Right lobe of liver (tissue), 6 donors: ENCODE measurements at places on chromosomes 1 and 21. TPM values are rescaled to one million over a fixed set of nuclear protein-coding genes. Genes with fewer than 3 reads are reported as not detected.

DNA sequence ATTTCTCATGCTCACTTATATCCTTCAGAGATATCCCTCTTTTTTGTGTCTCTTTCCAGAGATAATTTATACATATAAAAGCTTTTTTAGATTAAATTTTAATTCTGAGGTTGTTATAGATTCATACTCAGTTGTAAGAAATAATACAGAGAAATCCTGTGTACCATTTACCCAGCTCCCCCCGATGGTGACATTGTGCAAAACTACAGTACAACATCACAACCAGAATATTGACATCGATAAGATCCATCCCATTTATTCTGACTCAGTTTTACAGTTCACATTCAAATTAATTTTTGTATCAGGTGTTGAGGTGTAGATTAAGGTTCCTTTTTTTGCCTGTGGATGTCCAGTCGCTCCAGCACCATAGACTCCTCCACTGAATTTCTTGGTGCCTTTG, 14.3 kb downstream of the DMRTB1 start:
- no peak overlapping the region for H3K4me3 ChIP-seq
- H3K4me1 ChIP-seq = no peaks in the 10 kb centered on the region
- no peak for DNase-seq
- H3K36me3 ChIP-seq = no peaks in the 10 kb centered on the region

DNA sequence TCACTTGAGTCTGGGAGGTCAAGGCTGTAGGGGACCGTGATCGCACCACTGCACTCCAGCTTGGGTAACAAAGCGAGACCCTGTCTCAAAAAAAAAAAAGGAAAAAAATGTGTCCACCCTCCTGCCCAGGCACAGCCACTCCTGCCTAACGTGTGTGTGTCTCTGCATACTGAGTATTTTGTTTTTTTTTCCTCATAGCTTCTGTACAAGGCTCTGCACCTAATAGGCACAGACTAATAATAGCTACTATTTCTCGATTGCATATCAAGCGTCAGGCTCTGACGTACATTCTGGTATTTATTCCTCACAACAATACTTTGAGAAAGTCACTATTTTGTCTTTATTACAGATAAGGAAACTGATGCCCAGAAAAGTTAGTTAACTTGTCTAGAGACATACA, 5.0 kb downstream of the PTGFRN start:
- H3K27ac ChIP-seq = no peak overlapping the region
- no peak for DNase-seq
- no peaks in the 10 kb centered on the region for H3K36me3 ChIP-seq
- no peaks in the 10 kb centered on the region for H3K27me3 ChIP-seq
- H3K4me1 ChIP-seq = no peaks in the 10 kb centered on the region

DNA sequence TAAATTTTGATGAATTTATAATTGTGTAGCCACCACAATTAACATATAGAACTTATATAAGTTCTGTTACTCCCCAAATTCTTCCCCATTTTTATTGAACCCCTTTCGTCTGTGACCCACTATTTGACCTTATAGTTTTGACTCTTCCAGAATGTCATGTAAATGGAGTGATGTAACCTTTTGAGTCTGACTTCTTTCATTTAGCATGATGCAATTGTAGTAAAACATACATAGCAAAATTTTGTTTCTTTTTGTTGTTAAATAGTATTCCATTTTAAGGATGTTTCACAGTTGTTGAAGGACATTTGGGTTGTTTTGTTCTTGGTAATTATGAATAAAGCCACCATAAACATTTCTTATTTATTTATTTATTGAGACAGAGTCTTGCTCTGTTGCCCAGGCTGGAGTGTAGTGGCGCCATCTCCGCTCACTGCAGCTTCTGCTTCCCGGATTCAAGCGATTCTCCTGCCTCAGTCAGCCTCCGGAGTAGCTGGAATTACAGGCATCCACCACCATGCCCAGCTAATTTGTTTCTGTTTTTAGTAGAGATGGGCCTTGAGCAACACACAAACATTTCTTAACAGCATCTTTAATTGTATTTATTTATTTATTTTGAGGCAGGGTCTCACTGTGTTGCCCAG, 33.6 kb downstream of the RPRD2 start:
- H3K27me3 ChIP-seq = no peaks in the 10 kb centered on the region
- H3K4me3 ChIP-seq = no peak overlapping the region
- no peaks in the 10 kb centered on the region for H3K4me1 ChIP-seq
- H3K36me3 ChIP-seq = no peaks in the 10 kb centered on the region

- no peaks in the 10 kb centered on the region for H3K4me1 ChIP-seq
- no peak overlapping the region for H3K4me3 ChIP-seq
- no peaks in the 10 kb centered on the region for H3K36me3 ChIP-seq
- DNase-seq = no peak
These were observed 527.3 kb downstream of the PLPP3 start for GRCh38 chr1:56052041-56052440.

DNA sequence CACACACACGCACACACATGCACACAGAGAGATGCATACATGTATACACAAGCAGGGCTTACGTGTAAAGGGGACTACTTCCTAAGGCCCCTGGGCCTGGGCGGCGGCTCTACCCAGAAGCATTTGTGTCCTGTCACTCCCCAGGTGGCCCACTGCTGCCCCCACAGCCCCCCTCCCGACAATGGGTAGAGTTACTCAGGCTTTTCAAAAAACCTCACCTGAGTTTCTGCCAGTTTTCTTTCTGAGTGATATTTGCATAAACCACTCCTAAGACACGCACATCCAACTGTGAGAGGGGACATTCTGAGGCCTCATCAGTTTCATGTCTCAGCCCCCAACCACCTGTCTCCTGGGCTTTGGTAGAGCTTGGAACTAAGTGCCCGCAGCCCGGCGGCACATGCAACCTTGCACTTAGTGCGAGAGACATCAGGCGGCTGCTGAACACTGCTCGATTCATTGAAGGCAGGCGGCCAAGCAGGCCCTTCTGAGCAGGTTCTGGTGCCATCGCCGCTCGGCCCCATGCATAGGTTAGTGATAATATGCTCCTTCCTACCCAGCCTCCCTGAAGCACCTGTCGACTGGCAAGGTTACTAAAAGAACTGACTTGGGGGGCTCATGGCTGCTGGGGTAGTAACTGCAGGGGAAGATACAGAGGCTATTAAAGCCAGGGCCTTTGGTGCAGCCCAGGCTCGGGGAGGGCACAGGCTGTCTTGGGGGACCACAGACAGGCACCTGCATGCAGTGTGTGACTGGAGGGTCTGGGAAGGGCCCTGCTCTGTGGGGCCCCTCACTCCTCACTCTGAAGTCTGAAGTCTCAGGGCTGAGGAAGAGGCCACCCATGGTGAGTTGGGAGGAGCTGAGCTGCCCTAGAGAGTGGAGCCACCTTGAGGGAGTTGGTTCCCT, 364.2 kb upstream of the VAMP3 start:
- H3K4me1 ChIP-seq = no peaks in the 10 kb centered on the region
- no peaks in the 10 kb centered on the region for H3K36me3 ChIP-seq
- DNase-seq = no peak
- no peak overlapping the region for H3K4me3 ChIP-seq

DNA sequence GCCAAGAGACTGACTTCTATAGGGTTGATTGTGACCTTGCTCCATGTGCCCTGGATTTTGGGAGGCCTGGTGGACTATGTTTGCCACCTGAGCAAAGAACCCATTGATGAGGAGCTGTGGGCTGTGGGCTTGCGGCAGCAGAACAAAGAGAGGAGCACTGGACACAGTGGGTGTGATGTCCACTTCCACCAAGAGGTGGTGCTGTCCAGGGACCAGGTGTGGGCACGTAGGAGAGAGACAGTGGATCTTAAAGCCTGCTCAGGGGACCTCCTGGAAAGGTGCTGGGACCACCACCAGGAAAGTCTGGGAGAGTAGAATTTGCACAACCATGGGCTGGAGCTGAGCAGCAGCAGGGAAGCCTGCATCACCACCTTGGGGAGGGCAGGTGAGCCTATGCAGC, 106.7 kb upstream of the ETS2 start:
- H3K36me3 ChIP-seq = no peaks in the 10 kb centered on the region
- no peaks in the 10 kb centered on the region for H3K4me1 ChIP-seq
- no peak overlapping the region for H3K27ac ChIP-seq
- no peak overlapping the region for H3K4me3 ChIP-seq
- DNase-seq = no peak
- no peaks in the 10 kb centered on the region for H3K27me3 ChIP-seq

Gene RNU1-1
- under 0.01 TPM for total RNA-seq

Gene AMPD1
- total RNA-seq = not detected

DNA sequence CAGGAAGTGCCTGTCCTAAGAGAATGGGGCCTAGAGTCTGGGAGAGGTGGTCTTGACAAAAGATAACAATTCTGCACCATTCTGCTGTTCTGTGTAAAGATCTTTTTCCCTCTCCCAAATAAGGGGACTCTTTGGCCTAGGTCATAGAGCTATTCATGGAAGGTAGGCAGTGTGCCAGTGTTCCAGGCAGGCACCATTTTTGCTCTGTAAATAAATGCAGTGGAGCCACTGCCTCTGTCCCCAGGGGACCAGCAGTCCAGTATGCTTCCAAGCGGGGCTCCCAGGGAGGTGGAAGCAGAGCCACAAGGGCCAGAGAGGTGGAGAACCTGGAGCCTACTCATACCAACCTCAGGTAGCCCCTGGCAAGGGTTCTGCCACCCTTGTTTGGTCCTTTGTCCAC, 25.9 kb downstream of the KCNA2 start:
- H3K36me3 ChIP-seq = no peaks in the 10 kb centered on the region
- DNase-seq = no peak
- no peak overlapping the region for H3K4me3 ChIP-seq
- no peaks in the 10 kb centered on the region for H3K4me1 ChIP-seq
- H3K27ac ChIP-seq = no peak overlapping the region
- H3K27me3 ChIP-seq = no peaks in the 10 kb centered on the region

DNA sequence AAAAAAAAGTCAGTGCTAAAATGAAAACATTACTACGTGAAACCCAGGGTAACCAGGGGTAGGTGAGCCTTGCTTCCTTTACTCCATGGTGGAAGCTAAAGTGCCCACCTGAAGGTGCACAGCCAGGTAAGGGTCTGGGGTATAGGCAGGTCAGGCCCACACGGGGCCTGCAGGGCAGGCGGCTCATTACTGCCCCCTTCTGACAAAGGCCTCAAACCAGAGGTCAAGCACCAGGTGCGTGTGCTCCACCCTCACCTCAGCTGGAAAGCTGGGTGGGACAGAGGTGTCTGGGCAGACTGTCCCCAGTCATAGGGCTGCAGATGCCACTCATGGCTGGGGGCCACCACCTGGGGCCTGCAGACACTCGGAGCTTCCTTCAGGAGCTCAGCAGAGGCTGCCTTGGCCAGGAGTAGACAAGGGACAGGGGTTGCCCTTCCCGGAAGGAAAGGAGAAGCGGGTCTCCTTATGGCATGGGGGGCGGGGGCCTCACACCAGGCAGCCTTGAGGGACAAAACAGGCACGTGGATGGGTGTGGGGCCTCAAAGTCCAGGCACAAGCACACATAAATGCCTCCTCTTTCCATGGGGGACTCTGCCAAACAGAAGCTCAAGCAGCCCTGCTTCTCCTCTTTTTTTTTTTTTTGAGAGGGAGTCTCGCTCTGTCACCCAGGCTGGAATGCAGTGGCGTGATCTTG, 36.2 kb downstream of the ACOT7 start:
- H3K27ac ChIP-seq = peak overlapping the region; percentile 29
- peaks cover 5% of the 10 kb centered on the region for H3K4me1 ChIP-seq
- DNase-seq = no peak
- H3K27me3 ChIP-seq = no peaks in the 10 kb centered on the region
- no peak overlapping the region for H3K4me3 ChIP-seq

Gene DDOST
- 98.1 TPM for total RNA-seq

DNA sequence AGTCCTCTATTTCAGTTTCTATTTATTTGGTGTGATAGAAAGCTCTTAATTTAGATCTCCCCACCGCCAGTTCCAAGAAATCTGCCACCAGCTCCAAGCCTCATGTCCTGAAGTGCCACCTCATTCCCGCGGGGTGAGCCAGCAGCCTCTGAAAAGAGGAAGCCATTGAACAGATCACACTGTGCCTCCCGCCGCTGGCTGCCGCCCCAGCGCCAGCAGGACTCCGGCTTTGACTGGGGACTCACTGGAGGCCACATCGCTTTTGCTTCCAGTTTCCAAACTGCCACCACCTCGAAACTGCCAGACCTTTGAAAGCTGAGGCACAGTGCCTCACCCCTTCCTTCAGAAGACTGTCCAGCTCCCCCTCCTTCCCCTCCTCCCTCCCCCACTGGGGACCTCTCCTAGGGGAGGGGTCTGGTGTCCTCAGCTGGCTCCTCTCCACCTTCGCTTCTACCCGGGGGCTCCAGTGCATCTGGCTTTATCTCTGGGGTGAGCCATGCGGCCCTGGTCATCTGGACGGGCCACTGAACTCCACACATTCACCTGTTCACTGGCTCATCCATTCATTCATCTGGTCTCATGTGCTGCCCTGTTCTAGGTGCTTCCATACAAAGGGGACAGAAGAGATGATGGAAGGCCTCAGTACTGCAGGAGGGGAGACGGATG, 58.9 kb downstream of the VPS26C start:
- H3K36me3 ChIP-seq = no peaks in the 10 kb centered on the region
- H3K27ac ChIP-seq = no peak overlapping the region
- DNase-seq = peak; percentile 77
- H3K27me3 ChIP-seq = no peaks in the 10 kb centered on the region

DNA sequence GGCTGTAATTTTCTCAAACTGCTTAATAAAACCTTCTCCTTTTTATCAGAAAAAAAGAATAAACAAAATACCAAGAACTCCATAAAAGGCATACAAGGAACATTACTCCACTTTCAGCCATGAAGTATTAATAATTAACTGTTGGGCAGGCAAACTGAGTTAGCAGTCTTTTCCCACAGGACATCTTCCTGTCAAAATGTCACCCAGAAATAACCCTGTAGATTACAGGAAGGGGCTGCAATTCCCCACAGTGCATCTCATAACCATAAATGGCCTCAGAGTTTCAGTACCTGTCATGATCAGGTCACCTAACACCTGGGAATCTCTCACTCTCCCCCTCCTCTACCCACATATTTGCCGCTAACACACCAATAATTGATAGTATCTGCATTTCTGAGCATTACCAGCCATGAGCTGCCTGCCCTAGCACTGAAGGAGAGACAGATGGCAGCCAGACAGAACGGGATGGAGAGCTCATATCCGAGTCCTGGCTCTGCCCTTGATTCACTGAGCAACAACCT, 475.0 kb downstream of the SMYD3 start:
- H3K4me3 ChIP-seq = no peak overlapping the region
- no peaks in the 10 kb centered on the region for H3K36me3 ChIP-seq
- no peak overlapping the region for H3K27ac ChIP-seq
- no peaks in the 10 kb centered on the region for H3K27me3 ChIP-seq
- DNase-seq = no peak
- no peaks in the 10 kb centered on the region for H3K4me1 ChIP-seq

Gene CCDC24
- 2.2 TPM for total RNA-seq

DNA sequence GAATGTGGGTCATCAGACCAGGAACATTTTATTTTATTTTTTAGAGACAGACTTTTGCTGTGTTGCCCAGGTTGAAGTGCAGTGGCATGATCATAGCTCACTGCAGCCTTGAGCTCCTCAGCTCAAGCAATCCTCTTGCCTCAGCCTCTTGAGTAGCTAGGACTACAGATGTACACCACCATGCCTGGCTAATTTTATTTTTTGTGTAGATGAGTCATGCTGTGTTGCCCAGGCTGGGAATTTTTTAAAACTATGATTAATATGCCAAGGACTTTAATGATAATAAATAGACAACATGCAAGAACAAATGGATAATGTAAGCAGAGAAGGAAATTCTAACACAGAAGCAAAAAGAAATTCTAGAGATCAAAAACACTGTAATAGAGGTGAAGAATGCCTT, 142.4 kb downstream of the AK5 start:
- no peaks in the 10 kb centered on the region for H3K4me1 ChIP-seq
- no peak overlapping the region for H3K27ac ChIP-seq
- no peaks in the 10 kb centered on the region for H3K36me3 ChIP-seq
- H3K4me3 ChIP-seq = no peak overlapping the region
- H3K27me3 ChIP-seq = no peaks in the 10 kb centered on the region

- H3K4me1 ChIP-seq = peaks cover 25% of the 10 kb centered on the region
- H3K27ac ChIP-seq = no peak overlapping the region
- H3K4me3 ChIP-seq = no peak overlapping the region
- no peak for DNase-seq
- peaks cover 25% of the 10 kb centered on the region for H3K27me3 ChIP-seq
- no peaks in the 10 kb centered on the region for H3K36me3 ChIP-seq
These were observed 3.0 kb upstream of the FOXD3 start for GRCh38 chr1:63319046-63320021.

Gene IFNLR1
- 3.9 TPM for total RNA-seq
